ENCODE measurements at places on chromosomes 13 and 19.

- no peak for DNase-seq
These were observed 17.7 kb upstream of the FBXO17 start for GRCh38 chr19:38993271-38993670.

- DNase-seq, result no peak
These were observed 902.3 kb upstream of the MIR17HG start for GRCh38 chr13:90445179-90445578.

- DNase-seq, result no peak
These were observed 6.9 kb downstream of the PSG1 start for GRCh38 chr19:42872608-42873007.

DNA sequence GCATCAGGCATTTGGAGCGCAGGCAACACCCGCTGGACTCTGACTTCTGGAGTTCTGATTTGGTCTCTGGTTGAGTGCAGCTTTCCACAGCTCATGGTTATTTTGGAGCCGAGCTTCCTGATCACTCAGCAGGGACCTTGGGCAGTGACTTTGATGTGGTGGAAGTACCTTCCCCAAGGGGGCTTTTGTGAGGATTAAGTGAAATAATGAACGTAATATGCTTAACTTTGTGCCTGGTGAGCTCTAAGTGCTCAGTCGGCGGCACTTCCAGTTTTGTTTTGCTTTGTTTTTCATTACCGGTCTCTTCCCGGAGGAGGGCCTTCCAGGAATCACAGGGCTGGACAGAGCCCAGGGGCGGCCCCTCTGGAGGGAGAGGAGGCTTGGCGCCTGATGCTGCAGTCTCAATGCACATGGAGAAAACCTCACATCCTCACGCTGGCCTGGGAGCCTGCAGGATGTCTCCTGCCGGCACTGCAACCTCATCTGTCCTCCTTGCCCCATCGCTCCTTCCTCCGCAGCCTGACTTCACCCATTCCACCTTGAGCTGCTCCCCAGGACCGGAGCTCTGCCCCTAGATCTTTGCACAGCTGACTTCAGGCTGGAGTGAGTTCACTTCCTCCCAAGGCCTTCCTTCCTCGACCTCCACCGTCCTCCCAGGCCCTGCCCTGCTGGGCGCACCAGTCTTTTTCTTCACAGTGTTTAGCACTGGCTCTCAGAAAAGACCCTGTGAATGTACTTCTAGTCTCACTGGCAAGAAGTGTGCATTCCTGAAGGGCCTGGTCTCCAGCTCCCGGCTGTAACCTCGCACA lies 1.5 kb downstream of the PLEKHF1 start:
- no peak for DNase-seq

GRCh38 chr19:11337080-11337479 lies 2.4 kb downstream of the RAB3D start:
- DNase-seq, result no peak

- no peak for DNase-seq
These were observed 242.2 kb downstream of the DCLK1 start for GRCh38 chr13:35888981-35889380.

- DNase-seq, result no peak
These were observed 636 bp upstream of the RNF225 start for GRCh38 chr19:58394821-58395219.

- no peak for DNase-seq
These were observed 42.2 kb downstream of the GATAD2A start for GRCh38 chr19:19447536-19448237.

DNA sequence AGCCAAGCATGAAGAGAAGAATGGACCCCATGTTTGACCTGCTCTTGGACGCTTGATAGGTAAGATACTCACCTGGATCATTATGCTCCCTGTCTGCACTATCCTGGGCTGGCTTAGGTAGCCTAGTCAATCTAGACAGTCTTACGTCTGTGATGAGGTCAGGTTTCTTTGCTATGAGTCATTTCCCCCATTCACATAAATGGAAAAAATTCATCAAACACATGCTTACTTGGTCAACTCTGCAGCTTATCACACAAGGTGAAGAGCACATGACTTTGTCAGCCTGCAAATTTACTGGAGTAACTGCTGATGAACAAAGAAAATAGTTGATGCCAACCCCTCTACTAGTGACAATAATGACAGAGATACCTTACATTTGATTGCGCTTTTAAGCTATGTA lies 170.0 kb downstream of the NUFIP1 start:
- DNase-seq, result no peak

GRCh38 chr19:57887195-57887941 lies 1.5 kb downstream of the ZNF814 start:
- DNase-seq, result no peak

DNA sequence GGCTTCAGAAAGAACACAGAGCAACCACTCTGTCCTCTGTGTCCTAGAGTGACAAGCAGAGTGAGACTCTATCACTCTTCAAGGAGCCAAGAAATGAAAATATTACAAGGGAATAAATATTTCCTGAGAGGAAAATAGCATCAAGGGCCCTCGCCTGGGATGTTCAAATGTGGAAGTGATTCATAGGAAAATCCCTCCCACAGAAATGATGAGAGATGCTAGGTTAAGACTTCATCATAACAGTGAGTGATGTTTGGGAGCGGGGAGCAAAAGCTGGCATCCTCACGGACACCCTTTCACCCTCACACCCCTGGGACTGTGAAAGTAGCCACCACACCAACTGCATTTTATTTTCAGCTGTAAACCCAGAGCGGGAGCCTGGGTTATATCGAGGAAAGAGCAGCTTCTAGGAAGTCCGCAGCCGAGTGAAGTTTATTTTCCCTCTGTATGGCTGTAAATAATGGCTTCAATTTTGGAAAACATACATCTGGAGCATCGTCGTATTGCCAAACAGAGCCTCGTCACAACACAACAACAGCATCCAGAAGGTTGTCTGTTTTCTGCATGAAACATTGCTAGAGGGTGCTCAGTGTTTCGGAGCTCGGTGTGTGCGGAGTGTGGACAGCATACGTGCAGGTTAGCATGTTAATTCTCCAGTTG lies 54.8 kb downstream of the DLEU7 start:
- no peak for DNase-seq

DNA sequence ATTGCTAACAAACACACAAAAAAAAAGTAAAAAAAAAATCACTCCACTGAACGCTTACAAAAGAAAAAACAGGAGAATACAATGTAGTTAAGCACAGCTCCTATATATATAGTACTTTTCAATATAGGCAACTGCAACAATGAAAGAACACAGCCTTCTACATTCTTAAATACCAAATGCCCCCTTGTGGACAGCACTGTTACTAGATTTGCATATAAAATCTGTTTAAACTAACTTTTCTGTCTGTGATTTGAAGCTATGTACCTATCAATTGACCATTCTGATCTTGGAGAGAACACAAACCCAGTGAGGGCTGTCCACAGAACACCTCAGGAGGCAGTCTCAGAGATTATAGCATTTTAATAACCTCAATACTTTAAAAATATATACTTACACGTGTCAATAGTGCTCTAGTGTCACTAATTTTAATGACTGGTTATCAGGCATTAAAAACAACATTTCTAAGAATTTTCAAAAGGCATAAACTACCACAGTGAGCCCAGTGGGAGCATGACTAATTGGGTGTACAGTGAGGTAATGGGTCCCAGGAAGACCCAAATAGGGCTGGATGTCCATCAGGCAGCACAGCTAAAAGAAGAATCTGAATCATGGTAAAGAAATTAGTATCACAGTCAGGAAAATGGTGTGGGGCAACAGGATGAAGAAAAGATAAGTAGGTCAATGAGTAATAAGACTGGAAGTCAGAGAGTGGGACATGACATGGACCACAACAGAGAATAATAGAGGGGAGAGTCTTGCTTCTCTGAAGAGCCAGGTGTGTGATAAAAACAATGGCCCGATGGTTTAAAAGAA lies 22.2 kb downstream of the CCDC169 start:
- no peak for DNase-seq

GRCh38 chr19:37654118-37654517 lies 1.1 kb downstream of the ZFP30 start:
- no peak for DNase-seq

DNA sequence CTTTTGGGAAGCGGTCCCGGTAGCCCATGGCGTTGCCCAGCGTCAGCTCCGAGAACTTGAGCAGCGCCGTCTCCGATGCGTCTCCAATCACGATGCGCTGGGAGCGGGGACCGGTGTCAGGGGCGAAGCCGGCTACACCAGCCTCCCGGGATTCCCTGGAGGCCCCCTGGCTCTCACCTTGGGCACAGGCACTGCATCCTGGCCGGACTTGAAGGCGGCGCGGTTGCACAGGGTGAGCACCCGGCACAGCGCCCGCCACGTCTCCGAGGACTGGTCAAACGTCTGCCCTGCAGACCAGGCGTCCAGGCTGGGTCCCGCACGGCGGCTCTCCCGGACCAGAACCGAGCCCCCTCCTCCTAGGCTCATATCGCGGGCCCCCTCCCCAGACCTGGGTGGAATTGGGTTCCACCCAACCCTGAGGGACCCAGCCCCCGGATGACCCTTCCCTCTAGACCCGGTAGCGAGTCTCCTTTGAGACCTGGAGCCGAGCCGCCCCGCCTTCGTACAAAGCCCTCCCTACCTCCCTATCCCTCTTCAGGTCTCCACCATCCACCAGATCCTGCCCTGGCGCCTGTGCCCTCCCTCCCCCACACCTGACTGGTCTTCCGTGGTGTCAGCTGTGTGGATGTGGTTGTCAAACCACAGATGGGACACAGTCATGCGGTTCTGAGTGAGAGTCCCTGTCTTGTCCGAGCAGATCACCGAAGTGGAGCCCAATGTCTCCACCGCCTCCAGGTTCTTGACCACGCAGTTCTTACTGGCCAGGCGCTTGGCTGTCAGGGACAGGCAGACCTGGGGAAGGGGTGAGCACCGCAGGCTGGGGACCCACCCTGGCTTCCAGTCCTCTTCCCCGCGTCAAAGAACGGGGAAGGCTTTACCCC lies 4.8 kb downstream of the ATP4A start:
- no peak for DNase-seq

DNA sequence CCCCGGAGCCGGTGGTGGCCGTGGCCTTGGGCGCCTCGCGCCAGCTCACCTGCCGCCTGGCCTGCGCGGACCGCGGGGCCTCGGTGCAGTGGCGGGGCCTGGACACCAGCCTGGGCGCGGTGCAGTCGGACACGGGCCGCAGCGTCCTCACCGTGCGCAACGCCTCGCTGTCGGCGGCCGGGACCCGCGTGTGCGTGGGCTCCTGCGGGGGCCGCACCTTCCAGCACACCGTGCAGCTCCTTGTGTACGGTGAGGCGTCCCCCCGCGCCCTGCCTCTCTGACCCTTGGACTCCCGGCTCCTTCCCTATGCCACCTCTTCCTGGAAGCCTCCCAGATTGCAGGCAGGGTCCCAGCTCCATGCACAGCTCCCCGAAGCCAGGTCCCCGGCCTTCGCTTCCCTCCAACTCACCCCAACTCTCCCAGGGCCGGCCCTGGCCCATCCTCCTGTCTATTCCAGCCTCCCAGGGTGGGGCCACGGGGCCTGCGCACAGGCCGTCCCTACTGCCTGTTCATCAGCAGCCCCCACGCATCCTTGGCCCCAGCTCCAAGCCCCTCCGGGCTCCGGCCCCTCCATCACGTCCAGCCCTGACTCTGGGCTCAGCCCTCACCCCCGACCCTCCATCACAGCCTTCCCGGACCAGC lies 1.7 kb downstream of the MADCAM1 start:
- DNase-seq, result no peak

DNA sequence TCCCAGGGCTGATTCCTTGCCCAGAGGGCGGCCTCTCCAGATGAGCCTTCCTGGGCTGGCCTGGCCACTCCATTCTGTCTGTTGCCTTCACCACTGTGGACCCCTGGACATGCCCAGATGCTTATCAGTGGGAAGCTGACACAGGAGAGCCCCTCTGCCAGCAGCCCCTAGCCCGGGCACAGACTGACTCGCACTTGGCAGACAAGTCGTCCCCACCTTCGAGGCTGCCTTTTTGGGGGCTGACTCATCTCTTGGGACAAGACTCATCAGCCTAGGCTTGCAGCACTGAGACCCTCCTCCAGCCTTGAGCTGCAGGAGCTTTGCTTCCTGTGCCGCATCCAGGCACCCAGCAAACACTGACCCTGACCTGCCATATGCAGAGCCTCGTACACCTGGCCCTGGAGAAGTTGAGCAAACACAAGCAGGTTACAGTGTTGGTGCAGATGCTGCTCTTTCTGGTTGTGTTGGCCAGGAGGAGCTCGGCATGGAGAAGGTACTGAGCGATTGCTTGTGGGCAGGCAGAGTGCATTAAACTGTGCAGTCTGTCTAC lies 8.1 kb downstream of the CHST8 start:
- no peak for DNase-seq

DNA sequence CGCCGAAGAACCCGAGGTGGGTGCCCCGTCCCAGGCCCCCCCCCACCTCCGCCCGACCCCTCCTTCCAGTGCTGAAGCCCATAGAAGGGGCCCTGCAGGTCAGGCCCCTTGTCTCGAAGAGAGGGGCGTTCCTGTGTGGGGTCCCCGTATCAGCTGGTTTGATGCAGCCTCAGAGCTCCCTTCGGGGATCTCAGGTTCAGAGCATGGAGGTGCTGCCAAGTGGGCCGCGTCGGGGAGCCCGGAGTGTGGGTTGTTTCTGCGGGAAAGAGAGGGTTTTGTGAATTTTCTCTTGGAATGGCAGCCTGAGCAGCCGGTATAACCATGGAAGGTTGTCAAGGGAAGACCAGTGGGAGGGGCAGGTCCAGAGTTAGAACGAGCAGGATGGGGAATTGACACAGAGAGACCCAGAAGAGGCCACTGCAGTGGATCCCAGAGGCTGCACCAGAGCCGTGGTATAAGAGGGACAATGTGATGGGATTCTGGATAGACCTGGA lies 384 bp downstream of the TRAPPC2B start:
- DNase-seq, result no peak

GRCh38 chr13:39448834-39449233 lies 154.2 kb downstream of the LHFPL6 start:
- no peak for DNase-seq

- DNase-seq, result no peak
These were observed 8.9 kb downstream of the PINLYP start for GRCh38 chr19:43584484-43584883.

- DNase-seq, result no peak
These were observed 21.8 kb downstream of the DCAF15 start for GRCh38 chr19:13974073-13974472.

GRCh38 chr19:20078581-20079031 lies 806 bp downstream of the ZNF90 start:
- no peak for DNase-seq

GRCh38 chr13:110154410-110154933 lies 152.5 kb downstream of the COL4A1 start:
- DNase-seq, result no peak

DNA sequence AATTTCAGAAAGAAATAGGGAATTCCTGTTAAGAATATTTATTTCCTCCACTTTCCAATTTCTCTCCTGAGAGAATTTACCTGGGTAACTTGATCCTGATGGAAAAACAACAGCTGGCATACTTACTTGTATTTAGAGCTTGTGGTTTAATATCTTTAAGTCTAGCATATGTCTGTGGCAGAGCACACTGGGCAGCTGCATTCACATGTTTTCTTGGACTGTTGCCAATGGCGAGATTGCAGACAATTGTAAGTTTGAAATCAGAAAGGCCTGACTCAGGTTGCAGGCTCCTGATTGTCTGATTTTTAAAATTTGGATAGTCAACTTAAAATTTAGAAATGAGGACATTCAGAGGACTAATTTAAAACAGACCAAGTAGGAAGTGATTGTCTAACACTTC lies 66.9 kb downstream of the NHLRC3 start:
- DNase-seq, result no peak

- no peak for DNase-seq
These were observed 23.1 kb downstream of the TBC1D4 start for GRCh38 chr13:75458696-75459422.

Data from activated CD4-positive, alpha-beta T cell treated with anti-CD3 and anti-CD28 coated beads for 1 hour (primary cell).